Dermis microvascular lymphatic vessel endothelial cell (primary cell): ENCODE measurements at places on chromosomes 3 and 15. TPM values are rescaled to one million over a fixed set of nuclear protein-coding genes. Genes with fewer than 3 reads are reported as not detected.

GRCh38 chr3:111967651-111968274 is 11.1 kb upstream of the ABHD10 start:
- peak; percentile 73 for DNase-seq

GRCh38 chr3:176561826-176562225 is 635.5 kb downstream of the TBL1XR1 start:
- DNase-seq = no peak

DNA sequence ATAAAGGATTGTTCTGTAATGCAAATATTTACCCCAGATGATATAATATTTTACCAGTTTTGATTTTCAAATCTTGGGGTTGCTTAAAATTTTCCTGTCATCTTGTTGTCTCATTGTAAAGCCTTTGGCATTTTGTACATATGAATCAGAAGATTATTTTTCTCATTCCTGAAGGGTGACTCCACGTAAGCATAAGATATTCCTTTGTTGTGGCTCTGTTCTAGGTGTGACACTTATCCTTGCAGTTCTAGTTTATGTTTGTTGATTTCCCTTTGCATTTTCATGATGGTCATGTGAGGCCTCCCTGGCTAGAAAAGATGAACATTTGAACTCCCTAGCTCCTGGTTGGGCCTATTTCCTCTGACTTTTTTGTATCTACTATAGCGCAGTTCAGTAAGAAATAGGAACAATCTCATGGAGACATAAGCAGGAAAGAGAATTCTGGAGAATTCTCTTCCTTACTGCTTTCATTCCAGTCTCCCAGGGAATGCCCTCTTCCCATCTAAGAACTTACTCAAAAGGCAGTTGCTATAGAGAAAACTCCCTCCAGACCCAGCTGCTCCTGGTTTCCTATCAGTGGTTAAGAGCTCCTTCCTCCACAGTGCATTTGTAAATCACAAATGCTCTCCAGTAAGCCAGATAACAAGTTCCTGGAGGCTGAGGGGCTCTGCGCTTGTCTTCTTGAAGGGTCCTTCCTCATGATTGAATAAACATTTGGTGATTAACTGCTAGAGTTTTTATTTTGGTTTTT is 124.7 kb downstream of the WNT5A start:
- no peak for DNase-seq

GRCh38 chr3:59418836-59419235 is 369.0 kb upstream of the CFAP20DC start:
- DNase-seq = no peak

DNA sequence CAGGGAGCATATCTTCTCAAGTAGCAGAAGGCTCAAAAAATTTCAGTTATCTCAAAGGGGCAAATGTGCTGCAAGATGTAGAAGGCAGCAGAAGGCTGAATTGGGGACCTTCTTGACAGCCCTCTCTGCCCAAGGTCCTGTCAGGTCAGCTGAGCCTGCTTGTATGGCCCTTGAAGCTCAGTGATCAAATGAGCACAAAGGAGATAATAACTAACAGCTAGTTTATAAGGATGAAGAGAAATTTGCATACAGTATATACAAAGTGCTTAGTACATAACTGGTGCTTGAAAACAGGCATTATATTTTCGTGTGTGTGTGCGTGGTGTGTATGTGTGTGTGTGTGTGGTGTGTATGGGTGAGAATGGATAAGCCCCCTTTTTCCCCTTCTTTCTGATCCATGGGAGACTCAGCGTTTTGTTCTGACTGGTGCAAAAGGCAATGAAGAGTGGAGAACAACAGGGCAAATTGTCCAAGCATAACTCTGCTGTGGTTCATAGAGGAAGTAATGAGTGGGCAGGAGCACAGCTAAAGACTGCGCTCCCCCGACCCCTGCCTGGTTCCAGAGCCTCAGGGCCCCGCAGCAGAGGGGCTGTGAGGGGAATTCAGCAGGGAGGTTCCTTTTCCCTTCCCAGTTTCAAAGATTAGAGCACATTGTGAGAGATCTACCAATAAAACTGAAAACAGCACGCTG is 356.8 kb upstream of the NR2F2 start:
- DNase-seq = no peak

GRCh38 chr3:68249265-68249664 is 594.9 kb upstream of the SUCLG2 start:
- no peak for DNase-seq

GRCh38 chr3:197989651-197990050 is 29.6 kb downstream of the LMLN start:
- peak; percentile 59 for DNase-seq

DNA sequence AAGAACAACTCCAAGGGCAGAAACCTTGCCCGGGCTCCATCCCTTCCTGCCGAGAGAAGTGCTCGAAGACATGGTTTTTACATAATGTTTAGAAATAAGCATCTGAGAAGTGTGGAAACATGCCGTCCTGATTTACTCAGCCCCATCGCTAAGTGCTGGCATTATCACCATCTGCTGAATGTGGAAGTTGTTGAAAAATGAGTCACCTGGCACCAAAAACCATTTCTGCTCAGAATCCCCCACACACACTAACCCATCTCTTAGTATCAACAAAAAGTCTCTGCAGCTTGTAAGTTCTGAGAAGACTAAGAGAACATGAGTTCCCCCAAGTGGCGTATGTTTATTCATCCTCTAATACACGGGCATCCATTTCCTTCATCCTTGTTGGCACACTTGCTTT is 51.0 kb upstream of the ARL8B start:
- DNase-seq = peak; percentile 9

DNA sequence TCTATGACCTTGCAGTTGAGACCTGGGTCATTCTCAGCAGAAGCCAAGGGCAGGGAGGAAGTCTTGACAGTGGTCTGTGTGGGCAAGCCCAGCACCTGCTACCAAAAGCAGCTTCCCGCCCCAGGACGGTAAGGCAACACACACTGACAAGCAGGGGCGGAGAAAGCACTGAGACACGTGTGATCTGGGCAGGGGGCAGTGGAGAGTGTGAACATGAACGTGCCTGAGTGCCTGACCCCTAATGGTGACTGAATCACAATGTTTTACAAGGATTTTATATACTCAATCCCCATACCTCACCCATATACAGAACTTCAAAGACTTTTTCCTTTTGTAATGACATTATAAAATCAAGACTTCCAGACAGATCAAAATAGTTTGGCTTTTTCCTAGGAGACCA is 35.2 kb downstream of the ANP32A start:
- no peak for DNase-seq

- DNase-seq = no peak
Measured at GRCh38 chr15:75554717-75555116, 24.4 kb downstream of the PTPN9 start.

DNA sequence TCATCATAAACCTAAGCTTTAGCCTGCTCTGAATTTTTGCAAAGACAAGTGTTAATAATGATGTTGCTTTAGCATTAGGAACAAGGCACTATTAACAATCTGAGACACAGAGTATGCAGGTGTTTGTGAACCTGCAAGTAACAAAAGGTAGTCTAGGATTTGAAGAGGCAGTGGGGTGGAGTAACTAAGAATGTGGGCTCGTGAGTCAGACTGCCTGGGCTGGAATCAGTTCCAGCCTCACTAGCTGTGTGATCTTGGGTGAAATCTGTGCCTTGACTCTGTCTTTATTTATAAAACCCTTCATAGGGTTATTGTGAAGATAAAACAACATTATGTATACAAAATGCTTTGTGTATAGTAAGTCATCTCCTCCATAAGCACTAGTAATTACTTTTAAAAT is 610.6 kb upstream of the CFAP20DC start:
- no peak for DNase-seq

GRCh38 chr15:69341356-69341755 is 42.6 kb downstream of the PAQR5 start:
- peak; percentile 3 for DNase-seq

- DNase-seq = peak; percentile 10
Measured at GRCh38 chr15:92949604-92950249, 49.6 kb downstream of the CHD2 start.

GRCh38 chr3:170307671-170308405 is 49.7 kb upstream of the SKIL start:
- peak; percentile 6 for DNase-seq

- DNase-seq = no peak
Measured at GRCh38 chr3:182327196-182327681, 466.1 kb upstream of the ATP11B start.

GRCh38 chr15:93359060-93359408 is 270.0 kb upstream of the RGMA start:
- DNase-seq = no peak

DNA sequence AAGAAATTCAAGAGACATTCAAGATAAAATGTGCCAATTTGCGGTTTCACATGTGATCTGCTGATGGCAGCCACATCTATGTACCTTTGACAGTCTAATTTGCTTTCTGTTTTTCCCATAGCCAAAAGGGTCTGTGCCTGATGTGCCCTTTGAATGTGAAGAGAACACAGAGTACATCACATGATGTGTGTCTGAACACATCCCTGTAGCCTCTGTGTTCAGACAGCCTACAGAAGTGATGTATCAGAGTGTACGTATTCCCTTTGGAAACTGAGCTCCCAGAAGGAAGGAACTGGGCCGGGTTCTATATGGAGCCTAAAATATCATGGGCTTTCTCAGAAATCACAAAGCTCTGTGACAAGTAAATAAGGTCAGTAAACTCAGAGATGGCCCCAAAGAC is 52.4 kb downstream of the BOC start:
- no peak for DNase-seq

GRCh38 chr15:67091980-67092677 is 26.7 kb downstream of the SMAD3 start:
- DNase-seq = no peak

- DNase-seq = no peak
Measured at GRCh38 chr3:187252311-187252710, 39.2 kb downstream of the MASP1 start.

GRCh38 chr3:148331081-148331846 is 366.4 kb upstream of the AGTR1 start:
- DNase-seq = no peak

- no peak for DNase-seq
Measured at GRCh38 chr3:119608405-119609000, 10.8 kb downstream of the PLA1A start.

DNA sequence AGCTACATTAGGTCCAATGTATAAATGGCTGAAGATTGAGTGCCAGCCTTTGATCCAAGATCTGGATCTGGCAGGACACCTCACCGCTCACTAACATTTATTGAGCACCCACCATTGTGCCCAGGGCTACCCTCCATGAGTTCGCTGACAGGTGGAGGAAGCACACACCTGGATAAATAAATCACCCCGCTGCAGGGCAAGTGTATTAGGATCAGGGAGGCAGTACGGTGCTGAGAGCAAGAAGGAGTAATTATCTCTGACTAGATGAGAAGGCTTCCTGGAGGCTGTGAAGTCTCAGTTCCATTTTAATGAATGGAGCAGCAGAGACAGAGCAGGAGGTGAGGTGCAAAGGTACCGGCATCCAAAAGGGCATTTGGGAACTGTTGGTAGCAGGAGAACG is 104.1 kb downstream of the LIPC start:
- DNase-seq = no peak

- DNase-seq = no peak
Measured at GRCh38 chr3:70247955-70248354, 64.5 kb downstream of the MDFIC2 start.

GRCh38 chr3:38649500-38650247 is at the start of gene SCN5A:
TSS of gene SCN5A (minus strand) at chr3:38649687. CDS start at chr3:38633307, 16,380 bp downstream.
- peak; percentile 60 for DNase-seq

GRCh38 chr3:128455786-128456748 is 10.6 kb downstream of the DNAJB8 start:
- DNase-seq = no peak

GRCh38 chr3:20074226-20075063 is 34.2 kb downstream of the KAT2B start:
- DNase-seq = peak; percentile 10

DNA sequence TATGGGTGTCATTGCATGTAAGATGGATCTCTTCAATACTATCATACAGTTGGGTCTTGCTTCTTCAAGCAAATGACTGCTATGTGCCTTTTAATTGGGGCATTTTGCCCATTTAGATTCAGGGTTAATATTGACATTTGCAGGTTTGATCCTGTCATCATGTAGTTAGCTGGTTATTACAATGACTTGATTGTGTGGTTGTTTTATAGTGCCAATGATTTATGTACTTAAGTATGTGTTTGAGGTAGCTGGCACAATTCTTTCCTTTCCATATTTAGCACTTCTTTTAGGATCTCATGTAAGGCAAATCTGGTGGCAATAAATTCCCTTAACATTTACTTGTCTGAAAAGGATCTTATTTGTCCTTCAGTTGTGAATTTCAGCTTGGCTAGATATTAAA is 267.5 kb downstream of the VGLL3 start:
- DNase-seq = no peak

GRCh38 chr3:141816958-141817357 is 53.8 kb downstream of the GRK7 start:
- DNase-seq = no peak

The GOLGA6L10 gene
- total RNA-seq = under 0.01 and 0.51 TPM in 2 replicates

The GOLGA8R gene
- 0.25 and 0.26 TPM in 2 replicates for total RNA-seq

The ICE2 gene
- total RNA-seq = 26.7 and 30.0 TPM in 2 replicates

The C3orf22 gene
- not detected in 2 replicates for total RNA-seq

The PCOLCE2 gene
- 0.13 TPM in 2 replicates for total RNA-seq

The UBE2Q2 gene
- total RNA-seq = 44.2 and 51.3 TPM in 2 replicates

The NRG4 gene
- not detected in 2 replicates for total RNA-seq

The ALDH1A3 gene
- total RNA-seq = 6.3 and 33.9 TPM in 2 replicates

The CCDC12 gene
- total RNA-seq = 20.1 and 25.2 TPM in 2 replicates

The KIF7 gene
- 0.64 and 1.0 TPM in 2 replicates for total RNA-seq

The SAMD7 gene
- total RNA-seq = not detected in 2 replicates

The POC1A gene
- 6.4 and 12.5 TPM in 2 replicates for total RNA-seq

The SLC28A2 gene
- total RNA-seq = not detected in 2 replicates

The UCN2 gene
- total RNA-seq = not detected in 2 replicates

The GLDN gene
- total RNA-seq = not detected in 2 replicates
